ENCODE measurements at places on chromosomes 4 and X.

GRCh38 chr4:163063891-163064290 is 102.8 kb downstream of the NAF1 start:
- DNase-seq = no peak

GRCh38 chr4:137526681-137527080 is 5.6 kb downstream of the PCDH18 start:
- no peak for DNase-seq

GRCh38 chrX:39238006-39238405 is 436.7 kb downstream of the MID1IP1 start:
- no peak for DNase-seq

GRCh38 chrX:10015723-10016518 is 48.8 kb downstream of the CLDN34 start:
- no peak for DNase-seq

GRCh38 chr4:96525898-96526297 is 686.0 kb downstream of the PDHA2 start:
- DNase-seq = no peak

DNA sequence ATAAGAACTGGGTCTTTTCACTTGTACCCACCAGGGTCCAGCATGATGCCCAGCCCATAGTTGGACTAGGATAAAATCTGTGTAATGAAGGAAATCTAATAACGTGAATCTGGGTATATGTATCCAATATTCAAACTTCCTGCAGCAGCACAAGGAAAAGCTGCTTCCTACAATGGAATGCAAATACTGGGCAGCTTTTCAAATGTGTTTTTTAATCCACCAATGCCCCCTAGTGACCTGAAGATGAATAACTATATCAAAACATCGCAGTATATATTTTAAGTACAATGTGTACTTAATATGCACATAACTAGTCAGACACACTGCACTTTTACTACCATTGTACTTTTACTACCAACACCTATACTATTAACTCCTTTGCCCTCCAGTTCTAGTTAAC is 5.3 kb downstream of the APOO start:
- no peak for DNase-seq
